Mucosa of descending colon (tissue), 3 donors: ENCODE measurements at places on chromosomes 7 and 10. TPM values are rescaled to one million over a fixed set of nuclear protein-coding genes. Genes with fewer than 3 reads are reported as not detected.

GRCh38 chr10:84179059-84179710, 5.6 kb downstream of the GPR15LG start:
- DNase-seq, result peak; percentile 65

DNA sequence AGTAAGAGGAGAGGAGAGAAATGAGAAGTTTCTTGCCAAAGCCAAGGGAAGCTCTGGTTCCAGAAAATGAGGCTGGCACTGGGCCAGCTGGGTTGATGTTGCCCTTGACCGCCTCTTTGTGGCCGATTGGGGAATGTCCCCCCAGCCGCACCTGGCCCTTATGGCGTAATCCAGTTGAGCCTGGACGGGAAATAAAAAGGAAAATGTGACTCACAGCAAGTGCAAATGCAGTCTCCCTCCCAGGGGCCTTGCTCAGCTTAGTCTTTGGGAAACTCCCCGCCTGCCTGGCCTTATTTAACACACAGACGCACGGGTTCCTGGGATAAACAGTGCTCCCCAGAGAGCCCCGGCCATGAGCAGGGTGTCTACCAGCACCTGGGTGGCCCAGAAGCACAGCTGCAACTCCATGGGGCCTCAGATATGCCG, 174.8 kb downstream of the KIAA1217 start:
- DNase-seq, result peak; percentile 92

GRCh38 chr10:118470470-118470869, 125.0 kb downstream of the PRLHR start:
- no peak for DNase-seq

DNA sequence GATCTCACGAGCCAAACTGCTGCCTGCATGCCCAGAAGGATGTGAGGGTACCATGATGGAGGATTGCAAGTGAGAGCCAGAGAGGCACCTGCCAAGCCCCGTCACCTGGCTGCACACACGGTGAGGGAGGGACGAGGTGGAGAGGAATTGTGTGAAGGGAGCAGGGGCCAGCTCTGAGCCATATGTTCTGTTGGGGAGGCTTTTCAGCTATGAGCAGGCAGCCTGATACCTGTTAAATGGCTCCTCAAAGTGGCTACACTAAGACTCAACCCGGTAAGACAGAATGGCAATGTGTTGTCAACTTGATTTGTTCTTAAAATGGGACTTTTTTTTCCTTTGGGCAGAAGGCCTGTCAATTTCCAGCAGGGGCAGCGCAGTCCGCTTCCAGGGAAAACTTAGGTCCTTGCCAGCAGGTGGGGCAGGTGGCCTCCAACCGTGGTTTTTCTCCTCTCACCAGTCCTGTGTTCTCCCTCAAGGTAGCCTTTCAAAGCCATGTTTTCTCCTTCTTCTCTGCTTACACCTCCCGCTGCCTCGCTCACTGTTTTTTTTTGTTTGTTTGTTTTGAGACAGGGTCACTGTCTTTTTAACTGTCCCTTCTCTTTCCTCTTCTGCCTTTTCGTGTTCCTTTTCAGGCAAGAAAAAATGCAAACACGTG, 57.7 kb upstream of the ZNRF2 start:
- DNase-seq, result peak; percentile 63

DNA sequence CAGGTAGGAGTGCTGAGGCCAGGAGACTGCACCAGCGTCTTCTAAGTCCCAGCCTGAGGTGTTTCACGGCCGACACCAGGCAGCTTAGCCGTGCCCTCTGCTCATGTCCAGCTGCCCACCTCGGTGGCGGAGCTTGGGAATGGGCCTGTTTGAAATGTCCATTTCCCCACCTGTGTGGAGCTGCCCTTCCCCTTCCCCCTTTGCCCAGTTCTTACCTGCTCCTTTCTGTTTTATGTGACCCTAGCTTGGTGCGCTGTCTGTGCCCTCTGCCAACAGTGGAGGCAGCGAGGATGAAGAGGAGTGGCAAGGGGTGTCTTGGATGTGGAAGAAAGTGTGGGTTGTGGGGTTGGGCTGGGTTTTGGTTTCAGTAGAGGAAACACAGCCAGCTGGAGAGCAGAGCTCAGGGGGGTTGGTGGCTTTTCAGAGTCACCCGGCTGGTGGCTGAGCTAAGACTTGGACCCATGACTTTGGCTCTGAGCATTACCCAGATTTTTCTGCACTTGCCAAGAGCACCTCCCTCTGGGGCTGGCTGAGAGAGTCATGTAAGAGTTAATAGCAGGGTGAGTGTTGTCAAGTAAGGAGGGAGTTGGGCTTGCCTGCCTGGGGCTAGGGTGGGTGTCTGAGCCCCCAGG, 37.4 kb downstream of the GBX1 start:
- peak; percentile 15 for DNase-seq

DNA sequence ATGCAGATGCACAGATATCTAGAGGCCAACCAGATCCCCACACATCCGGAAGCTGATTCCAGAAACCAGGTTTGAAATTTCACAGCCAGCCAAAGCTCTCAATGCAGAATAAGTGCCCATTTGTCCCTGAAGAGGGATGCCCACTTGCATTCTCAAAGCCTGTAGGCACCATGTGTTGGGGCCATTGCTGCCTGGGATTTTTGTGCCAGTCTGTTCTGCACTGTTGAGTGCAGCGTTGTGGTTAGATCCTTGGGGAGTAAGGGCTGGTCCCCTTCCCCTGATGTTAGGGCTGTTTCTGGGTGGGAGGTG, 62.4 kb downstream of the EEPD1 start:
- DNase-seq, result no peak

DNA sequence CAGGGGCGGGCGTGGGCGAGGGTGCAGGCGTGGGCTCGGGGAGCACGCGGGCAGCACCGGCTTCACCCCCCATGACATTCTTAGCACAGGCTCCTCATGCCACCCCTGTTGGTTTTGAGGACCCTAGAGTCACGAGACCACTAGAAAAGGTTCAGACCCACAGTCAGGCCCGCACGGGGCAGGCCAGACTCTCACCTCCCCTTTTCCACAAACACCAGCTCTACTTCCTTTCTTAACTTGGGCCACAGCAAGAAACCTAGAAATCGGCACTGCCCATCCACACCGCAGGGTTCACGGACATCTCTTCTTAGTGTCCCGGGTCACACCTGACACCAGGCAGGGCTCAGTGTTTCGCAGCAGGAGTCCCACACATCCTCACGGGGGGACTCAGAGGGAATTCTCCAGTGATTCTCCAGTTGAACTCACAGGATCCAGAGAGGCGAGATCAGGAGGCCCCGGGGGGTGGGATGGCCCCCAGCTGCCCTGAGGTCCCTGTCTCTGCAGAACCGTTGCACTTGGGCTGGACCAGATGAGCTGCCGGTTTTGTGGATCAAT, 52.0 kb downstream of the JAKMIP3 start:
- DNase-seq, result peak; percentile 29

GRCh38 chr7:157981778-157982177, 605.8 kb downstream of the PTPRN2 start:
- no peak for DNase-seq

- peak; percentile 5 for DNase-seq
These were observed 63.8 kb upstream of the EBF3 start for GRCh38 chr10:130027716-130028464.

DNA sequence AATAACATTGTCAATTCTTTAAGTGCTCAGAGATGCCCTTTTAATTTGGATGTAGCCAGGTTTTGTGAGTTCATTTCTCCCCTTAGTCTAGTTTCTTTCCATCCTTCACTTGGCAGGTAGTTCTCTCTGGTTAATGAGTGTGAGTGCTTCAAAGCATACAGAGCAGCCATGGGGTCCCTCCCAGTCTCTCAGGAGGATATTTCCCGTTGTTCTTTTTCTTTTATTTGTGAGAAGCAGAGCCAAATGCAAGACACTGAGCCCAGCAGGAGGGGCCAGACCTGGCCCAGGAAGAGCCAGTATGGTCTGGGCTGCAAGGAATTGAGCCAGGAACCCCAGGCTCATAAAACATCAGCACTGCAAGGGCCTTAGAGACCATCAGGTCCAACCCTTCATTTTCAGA, 52.4 kb downstream of the PLCE1 start:
- no peak for DNase-seq

GRCh38 chr10:88045656-88046415, 182.4 kb downstream of the PTEN start:
- DNase-seq, result no peak

DNA sequence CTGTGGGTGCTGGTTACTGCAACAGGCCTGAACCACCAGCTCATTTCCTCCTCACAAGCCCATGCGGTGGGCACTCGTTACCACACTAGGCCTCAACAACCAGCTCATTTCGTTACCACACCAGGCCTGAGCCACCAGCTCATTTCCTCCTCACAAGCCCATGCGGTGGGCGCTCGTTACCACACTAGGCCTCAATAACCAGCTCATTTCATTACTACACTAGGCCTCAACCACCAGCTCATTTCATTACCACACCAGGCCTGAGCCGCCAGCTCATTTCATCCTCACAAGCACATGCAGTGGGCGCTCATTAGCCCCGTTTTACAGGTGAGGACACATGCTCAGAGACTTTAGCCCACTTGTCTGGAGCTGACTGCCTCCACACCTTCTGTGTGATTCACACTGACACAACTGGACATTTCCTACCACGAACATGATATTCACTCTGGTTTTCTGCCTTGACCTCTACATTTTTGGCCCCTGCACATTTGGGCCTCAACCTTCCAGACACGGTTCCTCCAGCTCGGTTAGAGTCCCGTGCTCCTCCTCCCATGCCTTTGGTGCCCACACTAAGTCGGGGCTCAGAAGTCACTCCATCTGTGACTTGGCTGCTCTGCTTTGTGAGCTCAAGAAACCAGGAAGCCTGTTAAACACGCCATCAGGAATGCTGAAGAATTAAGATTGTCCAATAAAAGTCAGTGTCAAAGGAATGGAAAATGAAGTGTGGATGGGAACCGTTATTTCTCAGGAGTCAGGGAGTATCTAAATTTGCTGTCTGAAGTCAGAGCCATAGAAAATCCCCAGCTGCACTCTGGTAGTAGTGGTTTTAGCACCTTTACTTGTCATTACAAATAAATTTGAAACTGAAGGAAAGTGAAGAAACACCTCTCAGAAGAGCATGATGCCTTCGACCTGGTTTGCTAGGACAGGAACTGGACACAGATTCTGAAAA, 55.8 kb upstream of the LANCL2 start:
- peak; percentile 7 for DNase-seq

DNA sequence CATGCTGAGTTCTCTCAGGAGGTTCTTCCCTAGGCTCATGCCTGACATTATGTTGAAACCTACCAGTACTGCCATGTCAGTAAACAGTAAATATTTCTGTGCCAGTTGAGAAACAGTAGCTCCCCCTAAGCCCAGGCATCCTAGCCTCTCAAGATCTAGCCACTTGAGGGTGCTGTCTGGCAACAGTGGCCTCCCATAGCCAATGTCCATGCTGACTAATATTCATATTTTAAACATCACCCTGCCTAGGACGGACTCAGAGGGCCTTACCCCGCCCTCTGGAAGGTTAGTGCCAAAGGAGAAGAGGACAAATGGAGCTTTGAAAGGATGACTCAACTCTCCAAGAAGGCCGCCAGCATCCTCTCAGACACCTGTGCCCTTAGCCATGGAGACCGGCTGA, 7.7 kb downstream of the ACSM6 start:
- DNase-seq, result no peak

DNA sequence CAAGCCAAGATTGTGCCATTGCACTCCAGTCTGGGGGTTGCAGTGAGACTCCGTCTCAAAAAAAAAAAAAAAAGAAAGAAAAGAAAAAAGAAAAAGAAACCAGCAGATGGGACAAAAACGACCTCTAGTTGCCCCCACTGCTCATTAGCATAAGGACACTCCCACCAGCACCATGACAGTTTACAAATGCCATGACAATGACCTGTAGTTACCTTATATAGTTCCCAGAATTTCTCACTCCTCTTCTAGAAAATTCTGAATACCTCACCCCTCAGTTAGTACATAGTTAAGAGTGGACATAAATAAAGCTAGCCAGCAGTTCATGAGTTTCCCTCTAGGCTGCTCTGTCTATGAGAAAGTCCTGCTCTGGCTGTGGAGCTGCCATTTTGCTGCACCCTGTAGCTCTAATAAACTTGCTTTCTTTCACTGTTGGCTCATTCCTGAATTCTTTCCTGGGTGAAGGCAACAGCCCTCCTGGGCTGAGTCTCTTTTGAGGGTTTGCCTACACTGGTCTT, 276.8 kb upstream of the AKR1E2 start:
- no peak for DNase-seq

GRCh38 chr7:151900986-151901621, 24.2 kb upstream of the PRKAG2 start:
- DNase-seq, result no peak

GRCh38 chr7:111192614-111193413, 101.9 kb downstream of the LRRN3 start:
- DNase-seq, result no peak

GRCh38 chr7:7696458-7697119, 21.8 kb downstream of the RPA3 start:
- no peak for DNase-seq

DNA sequence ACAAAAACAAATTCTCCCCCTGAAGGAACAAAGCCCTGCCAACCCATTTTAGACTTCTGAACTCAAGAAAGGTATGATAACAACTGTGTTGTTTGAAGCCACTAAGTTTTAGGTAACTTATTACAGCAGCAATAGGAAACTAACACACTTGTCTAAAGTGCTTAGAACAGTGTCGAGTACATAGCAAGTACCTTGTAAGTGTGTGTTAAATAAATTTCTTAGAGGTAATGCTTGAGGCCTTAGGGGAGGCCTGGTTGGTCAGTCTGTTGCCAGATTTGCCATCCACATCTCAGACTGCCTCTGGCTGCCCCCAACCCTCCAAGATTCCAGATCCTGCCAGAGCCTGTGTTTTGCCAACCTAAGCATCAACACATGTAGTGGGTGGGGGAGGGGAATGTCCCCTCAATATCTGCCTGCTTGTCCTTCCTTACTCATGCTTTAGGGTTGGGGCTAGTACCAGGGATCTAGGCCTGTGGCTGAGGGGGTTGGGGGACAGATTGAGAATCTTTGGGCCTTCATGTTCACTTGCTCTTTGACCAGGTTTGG, 27.1 kb upstream of the PAX2 start:
- DNase-seq, result no peak

DNA sequence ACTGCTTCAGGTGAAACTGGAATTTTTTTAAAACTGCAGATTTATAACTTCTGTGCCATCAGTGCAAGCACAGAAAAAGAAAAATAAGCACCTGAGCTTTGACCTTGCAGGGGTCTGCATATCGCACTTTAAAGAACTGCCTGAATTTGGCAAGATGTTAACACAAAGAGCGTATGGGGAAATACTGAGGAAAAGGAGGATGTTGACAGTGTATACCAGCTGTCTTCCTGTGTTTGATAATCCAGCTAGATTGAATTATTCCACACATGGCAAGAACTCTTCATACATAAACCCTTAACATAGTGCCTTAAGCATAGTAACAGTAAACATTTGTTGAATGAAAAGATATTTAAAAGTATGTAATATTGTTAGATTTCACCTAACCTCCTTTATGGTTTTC, 30.0 kb downstream of the SMC3 start:
- DNase-seq, result no peak

GRCh38 chr7:3722396-3722922, 421.4 kb downstream of the SDK1 start:
- peak; percentile 20 for DNase-seq

The CNNM2 gene
- 53.2 TPM for total RNA-seq

The LRRD1 gene
- total RNA-seq, result not detected

The OPALIN gene
- not detected for total RNA-seq

The LIPJ gene
- not detected for total RNA-seq

The SNCG gene
- 2.9 TPM for total RNA-seq

The RPEL1 gene
- not detected for total RNA-seq

The PPP1R17 gene
- not detected for total RNA-seq

The ACTL6B gene
- not detected for total RNA-seq

The BMPER gene
- total RNA-seq, result 1.3 TPM

The IL6 gene
- not detected for total RNA-seq

The SPDYE2 gene
- total RNA-seq, result not detected

The EIF3B gene
- 127 TPM for total RNA-seq

The SVOPL gene
- 1.8 TPM for total RNA-seq

The ZKSCAN5 gene
- 6.4 TPM for total RNA-seq
